ENCODE measurements at places on chromosomes 16 and 17.

DNA sequence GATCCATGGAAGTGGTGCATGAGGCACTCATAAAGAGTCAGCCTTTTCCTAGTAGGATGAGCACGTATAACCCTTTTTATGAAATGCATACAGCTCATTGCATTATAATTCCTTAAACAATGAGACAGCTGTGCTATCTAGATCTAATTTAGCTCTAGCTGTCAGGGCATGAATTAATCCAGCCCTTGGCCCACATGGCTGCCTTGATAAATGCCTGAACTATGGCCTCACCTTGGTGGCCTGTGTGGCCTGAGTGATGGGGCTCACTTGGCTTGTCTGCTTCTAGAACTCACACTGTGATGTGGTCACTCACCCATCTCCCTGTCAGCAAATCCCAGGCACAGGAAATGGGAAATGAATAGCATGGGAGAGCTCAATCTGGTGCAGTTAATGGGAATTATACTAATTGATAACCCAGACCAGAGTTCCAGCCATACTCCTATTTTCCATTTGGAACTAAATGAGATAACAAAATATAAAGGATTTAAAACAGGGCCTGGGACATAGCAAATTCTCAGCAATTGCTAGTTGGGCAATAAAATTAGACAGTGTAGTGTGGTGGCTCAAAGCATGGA is 153.6 kb downstream of the HS3ST2 start:
- DNase-seq, result no peak

DNA sequence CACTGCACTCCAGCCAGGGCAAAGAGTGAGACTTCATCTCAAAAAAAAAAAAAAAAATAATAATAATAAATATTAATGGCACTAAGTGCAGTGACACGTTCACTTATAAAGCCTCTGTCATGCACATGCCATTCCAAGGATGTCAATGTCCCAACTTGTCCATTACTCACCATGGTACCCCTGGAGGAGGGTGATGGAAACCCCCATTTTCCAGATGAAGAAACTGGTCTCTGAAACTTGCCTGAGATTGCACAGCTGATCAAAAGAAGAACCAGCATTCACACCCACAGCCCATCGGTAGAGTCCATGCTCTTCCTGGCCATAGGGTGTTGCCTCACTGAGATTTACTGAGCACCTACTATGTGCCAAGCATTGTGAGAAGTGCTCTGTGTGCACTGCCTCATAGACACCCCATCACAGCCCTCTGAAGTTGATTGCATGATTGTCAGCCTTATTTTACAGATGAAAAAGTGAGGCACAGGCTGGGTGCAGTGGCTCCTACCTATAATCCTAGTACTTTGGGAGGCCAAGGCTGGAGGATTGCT is 123.7 kb downstream of the ABCC1 start:
- DNase-seq, result no peak

DNA sequence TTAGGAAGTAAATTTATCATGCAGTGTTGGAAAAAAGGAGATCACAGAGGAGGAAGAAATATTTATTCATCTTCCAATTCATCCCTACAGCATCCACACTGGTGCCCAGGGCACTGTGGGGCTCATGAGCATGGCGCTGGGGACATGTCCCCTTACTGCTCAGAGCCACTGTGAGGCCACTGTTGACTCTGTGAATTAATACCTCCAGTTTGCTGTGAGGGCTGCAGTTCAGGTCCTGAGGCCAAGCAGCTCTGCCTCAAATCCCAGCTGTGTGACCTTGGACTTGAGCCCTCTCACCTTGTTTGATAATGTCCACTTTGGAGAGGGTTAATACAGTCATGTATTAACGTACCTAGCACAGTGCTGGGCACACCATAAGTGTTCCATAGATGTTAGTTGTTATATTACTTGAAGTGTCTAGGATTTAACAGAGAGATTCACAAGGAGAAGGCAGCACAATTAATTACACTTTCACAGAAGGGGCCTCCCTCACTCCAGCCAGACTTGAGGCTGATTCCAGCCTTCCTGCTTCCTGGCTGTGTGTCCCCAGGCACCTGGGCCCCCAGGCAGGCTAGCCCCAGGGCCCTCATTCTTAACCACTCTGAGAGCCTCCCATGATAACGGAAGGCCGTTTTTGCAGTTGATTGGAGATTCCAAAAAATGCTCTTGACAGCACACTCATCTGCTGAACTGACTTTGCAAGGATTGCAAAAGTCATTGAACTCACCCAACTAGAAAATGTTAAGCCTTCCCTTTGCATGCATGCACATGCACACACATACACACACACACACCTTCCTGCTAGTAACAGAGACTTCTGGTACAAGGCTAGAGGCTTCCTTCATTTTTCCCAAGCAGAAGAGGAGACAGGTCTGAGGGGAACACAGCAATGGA is 29.4 kb downstream of the KATNIP start:
- DNase-seq, result no peak

GRCh38 chr17:48357779-48358602 is 72.0 kb downstream of the SKAP1 start:
- no peak for DNase-seq

- DNase-seq, result peak; percentile 40
These were observed 1.6 kb downstream of the SIRT7 start for GRCh38 chr17:81916234-81917001.

DNA sequence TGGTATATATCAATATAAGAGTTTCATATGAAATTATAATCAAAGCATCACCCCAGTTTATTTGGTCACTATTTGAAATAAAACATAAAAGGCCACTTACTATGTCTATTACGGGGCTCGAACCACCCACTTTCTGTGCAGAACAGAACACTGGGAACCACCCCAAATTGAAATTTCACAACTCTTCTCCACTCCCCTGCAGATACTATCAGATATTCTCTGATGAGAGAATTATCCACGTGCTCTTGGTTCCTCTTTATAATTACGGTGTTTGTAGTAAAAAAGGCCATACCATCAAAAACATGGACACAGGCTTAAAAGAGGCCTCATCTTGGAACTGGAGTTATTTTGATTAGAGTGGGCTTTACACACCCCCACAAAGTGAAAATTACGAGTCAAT is 82.8 kb downstream of the WDR59 start:
- DNase-seq, result no peak

GRCh38 chr17:7384489-7385081 is 3.7 kb downstream of the TNK1 start:
- no peak for DNase-seq

DNA sequence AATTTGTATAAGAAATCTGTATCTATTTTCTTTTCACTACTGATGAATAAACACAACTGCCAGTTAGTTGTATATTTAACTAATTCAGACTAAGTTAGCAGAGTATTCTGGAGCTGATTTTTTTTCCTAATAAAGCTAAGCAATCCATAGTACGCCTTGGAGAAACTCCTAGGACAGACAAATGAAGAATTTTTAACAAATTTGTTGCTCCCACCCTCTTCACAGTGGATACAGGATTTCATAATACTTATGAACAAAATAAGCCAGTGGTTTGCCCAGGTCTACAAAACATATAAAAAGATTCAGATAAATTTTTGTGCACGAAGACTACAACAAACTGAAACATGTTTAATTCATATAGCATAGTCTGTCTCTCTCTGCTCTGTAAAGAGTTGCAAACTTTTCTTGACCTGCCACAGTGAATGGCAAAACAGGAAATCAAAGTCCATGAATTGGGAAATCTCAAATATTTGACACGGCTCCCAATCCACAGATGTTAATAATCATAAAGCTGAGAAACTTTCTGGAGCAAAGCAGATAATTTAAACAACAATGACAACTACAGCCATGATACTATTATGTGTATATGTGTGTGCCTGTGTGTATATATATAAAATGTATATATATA is 594 bp upstream of the ABCA6 start:
- DNase-seq, result no peak

DNA sequence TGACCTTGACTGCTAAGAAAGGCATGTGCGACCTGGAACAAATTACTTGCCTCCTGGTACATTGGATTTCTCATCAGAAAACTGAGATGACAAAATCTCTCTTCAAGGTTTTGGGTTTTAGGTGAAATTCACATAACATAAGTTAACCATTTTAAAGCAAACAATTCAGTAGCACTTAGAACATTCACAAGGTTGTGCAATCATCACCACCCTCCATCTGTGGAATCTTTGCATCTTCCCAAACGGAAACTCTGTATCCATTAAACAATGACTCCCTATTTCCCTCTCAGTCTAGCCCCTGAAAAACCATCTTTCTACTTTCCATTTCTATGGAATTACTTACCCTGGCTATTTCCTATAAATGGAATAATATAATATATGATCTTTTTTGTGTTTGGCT is 42.2 kb upstream of the BRD7 start:
- DNase-seq, result no peak

DNA sequence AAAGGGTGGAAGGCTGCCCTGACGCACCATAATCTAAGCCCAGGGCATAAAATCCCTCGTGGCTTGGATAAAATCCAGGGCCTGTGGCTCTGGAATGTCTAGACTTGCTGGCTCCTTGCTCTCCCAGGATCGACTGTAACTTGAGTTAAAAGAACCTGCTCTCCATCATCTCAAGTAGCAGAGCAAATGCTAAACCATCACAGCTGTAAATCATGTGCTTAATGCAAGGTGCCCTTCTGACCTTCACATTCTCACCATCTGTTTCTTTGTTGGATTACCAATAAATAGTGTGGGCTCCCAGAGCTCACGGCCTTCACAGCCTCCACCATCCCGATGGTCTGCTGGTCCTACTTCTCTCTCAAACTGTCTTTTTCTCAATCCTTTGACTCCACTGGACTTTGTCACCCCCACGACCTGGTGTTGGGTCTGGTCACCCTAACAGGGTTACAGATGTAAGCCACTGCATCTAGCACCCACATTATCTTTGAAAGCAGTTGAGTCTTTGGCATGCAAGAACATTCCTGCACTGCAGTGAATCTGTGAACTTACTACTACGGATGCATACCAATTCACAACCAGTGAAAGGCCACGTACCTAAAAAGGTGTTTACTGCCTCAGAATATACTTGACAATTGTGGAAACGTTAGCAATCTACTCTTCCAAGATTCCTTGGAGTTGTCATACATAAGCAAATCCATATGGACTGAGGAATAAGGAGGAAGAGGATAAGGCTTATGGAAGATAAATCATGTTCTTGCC is 15.3 kb downstream of the RSL1D1 start:
- DNase-seq, result no peak

DNA sequence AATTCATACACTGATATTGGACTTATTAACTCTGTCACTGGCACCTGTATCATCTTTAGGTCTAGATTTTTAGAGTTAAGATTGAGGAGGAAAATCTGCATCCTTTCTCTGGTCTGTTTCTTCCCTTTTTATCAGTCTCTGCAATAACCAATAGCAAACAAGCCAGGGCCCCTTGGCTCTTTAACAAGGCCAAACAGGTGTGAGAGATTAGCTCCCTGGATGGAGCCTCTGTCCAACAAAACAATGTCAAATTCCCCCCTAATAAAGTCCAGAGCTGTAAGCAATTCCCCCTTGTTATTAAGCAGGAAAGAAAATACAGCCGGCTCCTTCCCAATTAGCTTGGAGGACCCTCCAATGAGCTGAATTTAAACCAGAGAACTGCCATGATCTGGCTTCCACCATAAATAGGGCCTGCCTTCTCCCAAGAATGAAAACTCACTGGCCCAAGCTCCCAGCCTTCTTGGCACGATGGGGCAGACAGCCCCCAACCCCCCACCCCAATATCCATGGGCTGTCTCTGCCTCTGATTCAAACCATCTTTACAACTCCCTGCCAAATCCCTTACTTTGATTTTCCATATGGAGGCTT is 56.1 kb upstream of the SOX9 start:
- no peak for DNase-seq

DNA sequence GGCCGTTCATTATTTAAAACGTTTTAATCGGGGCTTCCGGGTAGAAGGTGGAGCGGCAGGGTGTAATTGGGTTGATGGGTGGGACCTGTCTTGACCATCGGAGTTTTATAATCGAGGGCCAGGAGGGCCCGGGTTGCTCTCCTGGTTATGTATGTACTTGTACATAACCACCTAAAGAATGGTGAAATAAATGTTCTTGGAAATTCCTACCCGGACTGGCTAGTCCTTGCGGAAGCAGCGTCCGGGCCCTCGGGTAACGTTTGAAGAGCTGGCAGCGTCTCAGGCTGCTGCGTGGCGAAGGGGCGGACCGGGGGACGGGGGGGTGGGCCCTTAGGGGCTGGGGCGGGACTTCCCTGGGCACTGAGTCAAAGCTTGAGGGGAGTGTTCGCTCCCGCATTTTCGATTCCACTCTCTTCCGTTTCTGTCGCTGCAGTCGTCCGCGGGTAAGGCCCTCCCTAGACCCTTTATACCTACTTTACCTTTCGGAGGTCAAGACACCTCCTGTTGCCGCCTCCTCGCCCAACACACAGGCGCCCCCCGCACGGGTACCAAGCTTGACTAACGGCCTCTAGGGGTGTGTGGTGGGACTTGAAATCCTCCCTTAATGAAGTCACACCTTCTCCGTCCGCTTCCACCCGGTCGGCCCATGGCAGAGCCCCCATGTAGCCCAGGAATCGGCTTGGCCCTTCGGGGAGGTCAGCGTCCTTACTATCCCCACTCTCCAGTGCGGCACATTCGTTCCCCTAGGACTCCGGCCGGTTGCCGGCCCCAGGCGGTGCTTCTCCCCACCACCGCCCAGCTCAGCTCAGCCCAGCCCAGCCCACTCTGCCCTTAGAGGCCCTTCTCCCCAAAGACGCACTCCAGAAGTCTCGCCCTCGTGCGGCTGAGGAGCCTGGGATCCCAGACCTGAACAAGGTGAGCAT is at the start of gene TMEM106A:
Gene TMEM106A (plus strand): TSS at position 396 of the 923 bp plus-strand sequence. CDS start 1,167 bp downstream, outside the sequence.
- peak; percentile 70 for DNase-seq

DNA sequence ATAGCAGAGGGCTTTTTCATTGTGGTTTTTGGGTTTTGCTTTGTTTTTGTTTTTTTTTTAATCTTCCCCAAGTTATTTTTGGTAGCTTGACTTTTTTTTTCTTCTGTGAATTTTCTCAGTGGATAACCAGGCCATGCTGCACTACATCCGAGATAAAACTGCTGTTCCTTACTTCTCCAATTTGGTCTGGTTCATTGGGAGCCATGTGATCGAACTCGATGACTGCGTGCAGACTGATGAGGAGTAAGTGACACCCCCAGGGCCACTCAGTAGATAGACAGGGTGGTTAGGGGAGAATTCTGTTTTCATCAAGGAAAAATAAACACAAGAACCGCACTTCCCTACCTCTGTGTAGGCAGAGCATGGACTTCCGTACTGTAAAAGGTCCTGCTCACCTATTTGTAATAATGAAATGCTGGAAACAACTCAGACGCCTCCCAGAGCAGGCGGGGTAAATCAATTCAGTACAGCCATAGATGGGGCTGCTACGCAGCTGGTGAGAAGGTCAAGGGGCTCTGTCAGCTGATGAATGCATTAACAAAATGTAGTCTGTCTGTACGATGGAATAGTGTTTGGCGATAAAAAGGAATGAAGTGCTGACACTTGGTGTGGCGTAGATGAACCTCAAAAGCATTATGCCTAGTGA is 28.6 kb downstream of the CLEC16A start:
- no peak for DNase-seq

DNA sequence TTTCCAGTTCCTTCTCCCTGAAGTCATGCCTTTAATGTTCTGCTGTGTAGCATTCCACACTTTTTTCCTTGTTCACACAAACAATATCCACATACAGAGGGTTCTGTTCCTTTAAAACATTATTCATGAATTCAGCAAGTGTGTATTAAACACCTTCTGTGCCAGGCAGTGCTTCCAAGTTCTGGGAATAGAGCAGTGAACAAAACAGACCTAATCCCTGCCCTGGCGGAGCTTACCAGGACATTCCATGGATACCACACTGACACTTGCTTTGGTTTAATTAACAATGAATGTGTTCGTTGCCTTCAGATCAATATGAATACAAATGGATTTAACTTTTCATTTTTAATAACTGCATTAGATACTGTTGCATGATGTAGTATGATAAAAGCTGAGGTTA is 57.9 kb upstream of the CLEC19A start:
- DNase-seq, result no peak

Measured in foreskin melanocyte (primary cell).